ENCODE measurements at places on chromosomes 6 and 20.

DNA sequence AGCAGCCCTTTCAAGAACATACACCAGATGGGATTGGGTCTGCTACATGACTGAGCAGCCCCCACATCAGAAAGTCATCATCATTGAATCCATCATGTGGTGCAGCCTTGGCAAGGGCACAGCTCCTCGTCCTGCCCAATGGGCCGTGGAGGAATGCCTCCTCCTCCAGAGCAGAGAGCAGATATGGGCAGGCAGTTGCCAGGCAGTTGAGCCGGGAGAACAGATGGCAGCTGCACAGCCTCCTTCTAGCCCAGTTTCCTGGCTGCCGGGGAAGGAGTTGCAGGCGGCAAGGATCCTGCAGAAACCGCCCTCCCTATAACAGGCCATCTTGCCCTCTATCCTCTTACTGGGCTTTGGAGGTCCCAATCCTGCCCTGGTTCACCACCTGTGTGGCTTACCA lies 11.9 kb upstream of the ZFAND3 start:
- DNase-seq = no peak

DNA sequence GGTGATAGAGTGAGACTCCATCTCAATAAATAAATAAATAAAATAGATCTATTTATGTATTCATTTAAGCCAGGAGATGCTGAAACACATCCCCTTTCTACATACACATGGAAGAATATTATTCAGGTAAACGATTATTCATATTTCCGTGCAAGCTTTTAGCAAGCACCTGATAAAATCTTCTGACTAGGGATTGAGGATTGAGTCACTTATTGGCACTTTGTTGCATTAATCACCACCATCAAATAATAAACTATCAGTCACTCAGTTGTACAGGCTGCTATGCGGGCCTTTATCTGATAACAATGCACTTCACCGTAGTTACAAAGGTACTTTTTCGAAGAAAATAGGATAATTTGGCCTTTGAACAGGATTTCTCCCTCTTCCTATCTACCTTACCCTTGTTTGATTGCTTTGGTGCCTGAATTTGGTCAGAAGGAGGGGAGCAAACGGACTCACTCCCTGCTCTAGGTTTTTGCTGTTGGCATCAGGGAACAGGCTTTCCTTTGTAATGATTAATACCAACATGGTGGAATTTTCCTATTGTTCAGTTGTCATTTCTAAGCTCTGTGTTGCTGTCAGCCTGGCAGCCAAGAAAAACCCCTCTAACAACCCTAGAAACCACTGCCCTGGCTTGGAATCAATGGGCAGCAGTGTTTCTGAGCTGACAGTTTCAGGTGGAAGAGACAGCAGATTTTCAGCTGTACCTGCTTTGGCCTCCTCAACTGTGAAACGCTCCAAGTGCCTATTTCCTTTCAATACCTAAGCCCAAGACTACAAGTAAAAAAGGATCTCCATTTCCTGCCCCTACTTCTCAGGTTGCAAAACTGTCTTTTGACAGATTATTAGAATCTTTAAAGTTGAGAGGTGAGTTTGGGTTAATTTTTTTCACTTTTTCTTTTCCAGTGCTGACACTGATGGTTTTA lies 63.0 kb downstream of the MYB start:
- DNase-seq = no peak

- no peak for DNase-seq
Observed at GRCh38 chr6:148959008-148959407, 212.2 kb downstream of the UST start.

DNA sequence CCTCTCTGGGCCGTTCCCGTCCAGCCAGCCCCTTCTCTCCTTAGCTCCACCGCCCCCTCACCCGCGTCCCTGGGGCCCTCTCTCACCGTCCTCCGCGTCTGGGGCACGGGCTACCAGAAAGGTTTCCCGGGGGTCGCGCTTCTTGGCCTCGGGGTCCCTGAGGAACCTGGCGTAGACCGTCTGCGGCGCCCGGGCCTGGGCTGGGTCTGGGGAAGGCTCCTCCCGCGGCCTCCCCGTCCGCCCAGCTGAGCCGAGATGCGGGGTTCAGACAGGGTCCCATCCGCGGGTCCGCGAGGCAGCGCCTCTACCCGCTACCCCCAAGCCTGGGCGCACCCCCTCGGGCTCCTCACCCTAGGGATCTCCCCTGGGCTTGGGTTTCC lies 1.1 kb downstream of the TULP1 start:
- DNase-seq = no peak

- DNase-seq = no peak
Observed at GRCh38 chr6:132666118-132666517, 7.1 kb upstream of the TAAR1 start.

GRCh38 chr6:1770968-1771723 lies 161.4 kb downstream of the FOXC1 start:
- no peak for DNase-seq

GRCh38 chr6:157054531-157054979 lies 268.8 kb downstream of the TMEM242 start:
- DNase-seq = peak; percentile 81

- DNase-seq = no peak
Observed at GRCh38 chr20:23745247-23745646, 5.5 kb downstream of the CST1 start.

GRCh38 chr20:37948956-37949355 lies 46.0 kb downstream of the VSTM2L start:
- no peak for DNase-seq

Measured in GF-D8 (cell line).